ENCODE measurements at places on chromosomes 6 and 20.

DNA sequence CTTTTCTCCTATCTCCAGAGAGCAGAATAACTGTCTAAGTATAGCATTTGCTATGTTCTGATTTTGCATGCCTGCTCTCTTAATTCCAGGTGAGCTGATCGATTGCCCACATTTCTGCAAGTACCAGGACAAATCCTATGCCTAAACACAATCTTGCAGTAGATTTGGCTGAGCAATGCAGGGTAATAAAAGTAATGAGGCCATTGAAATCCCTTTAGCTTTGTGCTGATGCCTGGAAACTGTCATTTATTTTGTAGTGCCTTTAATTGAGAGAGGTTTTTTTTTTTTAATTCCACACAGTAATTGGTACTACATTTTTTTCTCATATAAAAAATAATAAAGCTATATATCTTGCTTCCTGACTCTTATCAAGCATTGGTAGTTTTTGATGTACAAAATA lies 252.3 kb downstream of the NKAIN2 start:
- DNase-seq: peak; percentile 86

- DNase-seq: no peak
Observed at GRCh38 chr20:10682939-10683338, 9.1 kb upstream of the JAG1 start.

DNA sequence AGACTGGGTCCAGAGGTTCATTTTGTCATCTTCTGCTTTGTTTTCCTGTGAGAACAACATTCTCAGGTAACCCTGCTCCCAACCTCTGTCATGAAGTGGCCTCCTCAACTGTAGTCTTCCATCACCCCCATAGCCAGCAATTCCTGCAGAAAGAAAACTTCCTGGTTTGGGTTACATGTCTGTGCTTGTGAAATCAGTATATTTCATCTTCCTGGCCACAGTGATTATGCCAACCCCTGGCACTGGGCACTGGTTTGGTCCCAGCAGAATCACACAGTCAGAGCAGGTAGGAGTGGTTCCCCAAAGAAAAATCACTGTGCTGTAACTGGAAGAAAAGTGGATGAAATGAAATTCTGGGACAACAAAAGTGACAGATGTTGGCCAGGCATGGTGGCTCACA lies 52.5 kb downstream of the CRYBG1 start:
- DNase-seq: no peak

- DNase-seq: no peak
Observed at GRCh38 chr6:150765067-150765764, 100.3 kb upstream of the MTHFD1L start.

GRCh38 chr6:137641474-137642077 lies 147.4 kb upstream of the OLIG3 start:
- peak; percentile 71 for DNase-seq

DNA sequence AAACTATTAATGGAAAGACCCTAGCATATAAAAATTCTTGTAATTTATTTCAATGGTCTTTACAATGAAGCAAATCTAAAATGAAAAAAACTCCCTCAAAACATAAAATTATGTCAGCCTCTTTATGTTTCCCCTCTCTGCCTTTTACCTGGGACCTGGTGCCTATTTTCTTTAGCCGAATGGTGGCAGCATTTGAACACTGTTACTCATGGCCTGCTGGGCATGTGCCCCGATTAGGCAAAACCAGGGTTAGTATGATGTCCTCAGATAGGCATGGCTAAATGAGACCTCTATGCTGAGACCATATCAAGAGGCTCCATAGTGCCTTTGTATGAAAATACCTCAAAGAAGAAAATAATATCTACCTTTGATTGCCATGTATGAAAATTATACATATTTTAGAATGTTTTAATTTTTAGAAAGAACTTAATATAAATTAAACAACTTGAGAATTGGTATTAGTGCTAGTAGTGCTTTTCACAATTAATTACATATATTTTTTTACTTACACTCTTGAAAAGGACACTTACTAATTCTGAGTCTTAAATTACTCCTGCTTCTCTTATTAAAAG lies 22.5 kb upstream of the C6orf58 start:
- peak; percentile 59 for DNase-seq

DNA sequence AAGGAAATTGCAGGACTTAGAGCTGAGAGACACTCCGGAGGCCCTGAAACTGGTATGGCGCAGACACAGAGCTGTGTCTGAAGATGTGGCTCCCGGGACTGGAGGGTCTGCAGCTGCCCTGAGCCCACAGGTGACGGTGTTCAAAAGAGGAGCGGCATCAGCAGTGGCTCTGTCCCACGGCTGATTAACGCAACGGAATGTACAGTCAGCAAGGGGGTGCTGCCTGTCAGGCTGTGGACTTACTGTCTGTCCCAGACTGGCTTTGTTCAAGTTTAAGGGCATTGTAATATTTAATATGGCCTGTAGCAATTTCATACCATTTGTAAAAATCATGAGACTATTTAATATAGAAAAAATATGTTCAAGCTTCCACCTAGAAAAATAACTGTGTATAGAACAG lies 228.0 kb upstream of the TAB2 start:
- no peak for DNase-seq

GRCh38 chr6:128686084-128686483 lies 165.7 kb upstream of the PTPRK start:
- no peak for DNase-seq

GRCh38 chr20:16810216-16810615 lies 62.1 kb downstream of the OTOR start:
- DNase-seq: no peak

- no peak for DNase-seq
Observed at GRCh38 chr20:45347297-45347935, 808 bp downstream of the SDC4 start.

- no peak for DNase-seq
Observed at GRCh38 chr6:111589366-111589765, 16.3 kb downstream of the TRAF3IP2 start.

DNA sequence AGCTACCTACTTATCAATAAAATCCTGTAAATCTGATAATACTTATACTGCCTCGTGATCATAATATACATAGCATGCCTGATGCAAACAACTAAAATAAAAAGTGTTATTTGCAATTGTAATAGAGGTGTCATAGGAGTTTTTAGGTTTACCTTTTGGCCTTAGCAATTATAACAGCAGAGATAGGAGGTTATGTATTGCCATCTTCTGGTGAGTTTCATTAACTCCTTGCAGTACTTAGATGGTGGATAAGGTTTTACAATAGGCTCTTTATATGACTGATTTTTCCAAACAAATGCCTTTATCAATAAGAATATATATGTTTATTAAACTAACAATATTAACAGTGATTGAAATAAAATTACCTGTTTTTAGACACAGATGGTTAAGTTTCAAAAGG lies 27.8 kb upstream of the MYCT1 start:
- no peak for DNase-seq

DNA sequence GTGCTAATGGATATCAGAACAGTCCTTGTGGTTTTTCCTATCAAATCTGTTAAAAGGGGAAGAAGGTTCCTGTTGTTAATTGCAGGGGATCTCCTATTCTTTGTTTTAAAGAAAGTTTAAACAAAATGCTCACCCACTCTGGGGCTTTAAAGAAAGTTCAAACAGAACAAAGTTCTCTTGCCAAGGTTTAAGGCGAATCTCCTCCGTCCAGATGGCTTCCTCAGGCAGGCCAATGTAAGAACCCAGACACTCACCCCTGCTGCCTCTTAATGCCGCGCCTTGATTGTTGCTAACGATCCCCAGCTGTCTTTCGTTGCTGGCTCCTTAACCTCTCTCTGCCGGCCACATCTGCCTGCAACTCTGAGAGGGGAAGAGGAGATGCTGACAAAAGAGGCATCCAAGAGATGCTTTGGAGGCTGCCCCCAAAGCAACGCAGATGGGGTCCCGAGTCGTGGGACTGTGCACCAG lies 235.0 kb upstream of the PRDM1 start:
- DNase-seq: no peak

GRCh38 chr20:61855286-61855685 lies 210.4 kb downstream of the TAF4 start:
- no peak for DNase-seq

- DNase-seq: no peak
Observed at GRCh38 chr20:47427067-47427466, 70.6 kb upstream of the ZMYND8 start.

- no peak for DNase-seq
Observed at GRCh38 chr20:9594284-9594875, 80.0 kb downstream of the LAMP5 start.

GRCh38 chr6:47308198-47308517 lies 1.5 kb downstream of the TNFRSF21 start:
- DNase-seq: no peak

DNA sequence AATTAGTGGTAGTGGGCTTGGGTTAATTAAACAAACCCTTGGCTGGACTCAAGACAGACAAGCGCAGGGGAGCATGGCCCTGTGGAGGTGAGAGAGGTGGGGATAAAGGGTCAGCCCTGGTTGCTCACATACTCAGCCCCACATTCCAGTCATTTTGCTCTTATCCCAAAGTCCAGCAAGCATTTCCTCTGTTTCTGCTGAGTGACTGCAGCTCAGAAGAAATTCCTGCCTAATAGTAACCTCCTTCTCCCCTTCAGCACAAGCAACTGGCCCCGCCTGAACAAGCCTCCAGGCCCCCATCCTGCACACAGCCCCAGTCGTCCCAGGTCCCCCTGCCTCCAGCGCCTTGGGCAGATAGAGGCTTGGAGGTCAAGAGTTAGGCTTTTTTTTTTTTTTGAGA lies 3.6 kb upstream of the TFEB start:
- DNase-seq: no peak

DNA sequence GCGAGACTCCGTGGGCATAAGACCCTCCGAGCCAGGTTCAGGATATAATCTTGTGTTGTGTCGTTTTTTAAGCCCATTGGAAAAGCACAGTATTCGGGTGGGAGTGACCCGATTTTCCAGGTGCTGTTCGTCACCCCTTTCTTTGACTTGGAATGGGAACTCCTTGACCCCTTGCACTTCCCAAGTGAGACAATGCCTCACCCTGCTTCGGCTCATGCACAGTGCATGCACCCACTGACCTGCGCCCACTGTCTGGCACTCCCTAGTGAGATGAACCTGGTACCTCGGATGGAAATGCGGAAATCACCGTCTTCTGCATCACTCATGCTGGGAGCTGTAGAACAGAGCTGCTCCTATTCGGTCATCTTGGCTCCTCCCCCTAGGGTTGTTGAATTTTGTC lies 307.7 kb upstream of the DEFB115 start:
- no peak for DNase-seq

GRCh38 chr20:62892348-62893304 lies 31.0 kb upstream of the TCFL5 start:
- no peak for DNase-seq

DNA sequence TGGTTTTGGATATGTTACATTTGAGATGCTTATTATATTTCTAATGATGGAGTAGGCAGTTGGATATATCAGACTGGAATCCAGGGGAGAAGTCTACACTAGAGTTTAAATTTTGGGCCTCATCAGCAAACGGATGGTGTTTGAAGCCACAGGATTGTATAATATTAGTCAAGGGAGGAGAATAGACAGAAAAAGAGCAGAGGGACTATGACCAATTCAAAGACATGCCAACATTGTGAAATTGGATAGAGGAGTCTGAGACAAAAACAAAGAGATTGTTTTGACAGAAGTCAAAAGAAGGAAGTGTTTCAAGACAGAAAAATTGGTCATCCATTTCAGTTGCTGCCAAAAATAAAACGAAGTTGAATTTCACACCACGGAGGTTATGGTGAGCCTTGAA lies 66.5 kb downstream of the NOX3 start:
- DNase-seq: no peak

- no peak for DNase-seq
Observed at GRCh38 chr20:44282192-44282591, 28.8 kb downstream of the FITM2 start.

DNA sequence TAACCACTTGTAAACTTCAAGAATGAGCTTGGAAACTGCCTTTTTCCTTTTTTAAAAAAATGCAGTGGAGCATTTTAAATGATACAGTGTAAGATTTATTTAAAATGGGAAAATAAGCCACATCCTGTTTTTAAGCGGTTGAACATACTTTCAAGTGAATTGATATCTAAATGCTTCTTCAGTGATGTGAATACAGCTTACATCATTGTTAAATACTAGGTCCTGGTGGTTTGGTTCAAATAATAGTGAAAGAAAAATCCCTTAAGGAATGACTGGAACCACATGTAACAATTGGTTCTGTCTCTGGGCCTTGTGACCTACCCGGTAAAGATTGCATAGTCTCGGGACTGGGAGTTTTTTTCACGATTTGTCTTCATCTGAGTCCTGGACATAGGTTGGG lies 44.2 kb downstream of the BMP6 start:
- no peak for DNase-seq

GRCh38 chr6:9086331-9086730 lies 651.0 kb upstream of the SLC35B3 start:
- no peak for DNase-seq

DNA sequence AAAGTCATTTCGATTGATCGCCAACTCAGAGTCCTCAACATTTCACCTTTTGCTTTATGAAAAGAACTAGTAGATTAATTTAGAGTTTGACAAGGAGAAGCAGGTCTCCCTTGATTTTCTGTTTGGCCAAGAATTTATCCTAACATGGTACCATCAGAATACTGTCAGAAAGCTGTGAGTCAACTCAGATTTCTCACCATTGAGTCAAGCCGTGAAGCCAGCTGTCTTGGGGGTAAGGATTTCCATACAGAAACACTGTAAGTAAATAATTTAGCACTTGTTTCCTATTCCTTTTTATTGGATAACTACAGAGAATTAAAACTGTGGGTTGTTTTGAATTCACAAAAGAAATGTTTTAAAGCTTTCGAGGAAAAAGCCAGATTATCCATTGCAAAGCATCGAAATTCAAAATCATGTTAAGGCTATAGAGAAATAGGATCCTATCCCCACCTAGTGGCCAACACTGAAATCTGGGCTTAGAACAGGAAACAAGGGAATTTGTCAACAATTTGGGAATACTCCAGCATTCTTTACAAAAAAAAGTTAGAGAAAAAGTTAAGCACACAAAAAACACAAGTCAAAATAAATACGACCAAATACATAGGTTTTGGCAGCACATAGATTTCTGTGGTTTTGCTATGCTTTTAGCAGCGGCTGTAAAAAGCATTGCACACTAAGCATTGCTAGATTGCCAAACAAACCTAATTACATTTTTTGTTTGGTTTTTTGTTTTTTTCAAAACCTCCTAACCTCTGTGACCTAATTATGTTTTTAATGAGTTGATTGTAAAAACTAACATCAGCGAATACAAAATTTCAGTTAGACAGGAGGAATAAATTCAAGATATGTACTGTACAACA lies 44.2 kb downstream of the COL11A2 start:
- DNase-seq: peak; percentile 19

GRCh38 chr6:56347526-56347925 lies 100.1 kb upstream of the COL21A1 start:
- DNase-seq: no peak

DNA sequence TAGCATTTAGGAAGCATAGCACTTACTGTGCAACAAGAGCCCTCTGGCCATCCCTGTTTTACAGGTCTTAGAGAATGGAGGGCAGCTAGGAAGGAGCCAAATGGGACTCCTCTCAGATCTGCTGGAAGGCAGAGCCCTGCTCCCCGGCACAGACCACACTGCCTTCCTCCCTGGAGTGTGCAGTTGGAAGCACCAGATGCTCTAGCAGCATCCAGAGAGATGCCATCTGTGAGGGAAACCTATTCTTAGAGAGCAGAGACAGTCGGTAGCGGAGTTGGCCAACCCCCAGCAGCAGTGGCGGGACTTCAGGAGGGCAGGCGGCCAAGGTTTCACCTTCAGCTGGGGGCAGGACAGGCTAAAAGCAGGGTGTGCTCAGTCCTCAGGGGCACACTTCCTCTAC lies 16.7 kb upstream of the E2F1 start:
- DNase-seq: peak; percentile 50

- no peak for DNase-seq
Observed at GRCh38 chr6:142820338-142821051, 124.5 kb downstream of the HIVEP2 start.

- no peak for DNase-seq
Observed at GRCh38 chr20:11015440-11015839, 341.6 kb upstream of the JAG1 start.

Data from NCI-H1105 (cell line).